ENCODE measurements at places on chromosomes 6 and 20.

GRCh38 chr6:20870021-20870420, 335.8 kb downstream of the CDKAL1 start:
- DNase-seq = no peak

GRCh38 chr20:57389695-57390603, 1.2 kb upstream of the RBM38 start:
- DNase-seq = peak; percentile 52

DNA sequence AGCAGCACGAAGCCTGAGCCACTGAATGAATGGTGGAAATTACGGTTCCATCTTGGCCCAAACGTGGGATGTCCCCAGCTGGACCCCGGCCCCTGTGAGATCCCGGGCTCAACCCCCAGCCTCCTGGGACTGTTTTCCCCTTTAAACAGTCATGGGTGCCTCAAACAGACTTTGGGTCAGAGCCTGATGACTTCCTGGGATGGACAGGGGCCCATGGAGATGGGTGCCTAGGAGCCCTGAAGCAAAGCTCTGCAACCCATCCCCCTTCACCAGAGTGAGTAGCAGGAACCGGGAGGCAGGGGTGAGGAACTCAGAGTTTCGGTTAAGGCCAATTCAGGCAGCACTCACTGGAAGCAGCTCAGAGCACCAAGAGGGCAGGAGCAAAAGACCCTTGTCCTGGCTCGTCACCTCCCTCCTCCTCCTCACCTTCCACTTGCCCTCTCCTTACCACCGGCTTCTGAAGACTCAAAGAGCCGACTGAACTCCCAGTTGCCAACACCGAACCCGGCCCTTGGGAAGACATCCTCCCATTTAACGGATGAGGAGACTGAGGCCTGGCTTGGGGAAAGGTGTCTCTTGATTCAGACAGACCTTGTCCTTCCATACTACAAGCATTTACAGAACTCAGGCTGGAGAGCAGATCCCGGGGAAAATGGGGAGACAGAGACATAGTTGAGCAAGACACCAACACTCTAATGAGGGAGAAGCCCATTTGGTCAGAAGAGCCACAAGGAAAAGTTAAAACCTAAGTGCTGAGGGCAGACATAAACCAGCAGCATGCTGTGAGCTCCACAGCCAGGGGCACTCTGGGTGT, 14.9 kb upstream of the TLDC2 start:
- no peak for DNase-seq

- DNase-seq = no peak
Observed at GRCh38 chr20:21083825-21084325, 22.3 kb downstream of the LINC00237 start.

- no peak for DNase-seq
Observed at GRCh38 chr6:5606546-5606945, 345.2 kb downstream of the FARS2 start.

GRCh38 chr20:46987001-46987400, 92.4 kb downstream of the EYA2 start:
- no peak for DNase-seq

GRCh38 chr20:41697861-41698559, 79.8 kb upstream of the CHD6 start:
- no peak for DNase-seq

DNA sequence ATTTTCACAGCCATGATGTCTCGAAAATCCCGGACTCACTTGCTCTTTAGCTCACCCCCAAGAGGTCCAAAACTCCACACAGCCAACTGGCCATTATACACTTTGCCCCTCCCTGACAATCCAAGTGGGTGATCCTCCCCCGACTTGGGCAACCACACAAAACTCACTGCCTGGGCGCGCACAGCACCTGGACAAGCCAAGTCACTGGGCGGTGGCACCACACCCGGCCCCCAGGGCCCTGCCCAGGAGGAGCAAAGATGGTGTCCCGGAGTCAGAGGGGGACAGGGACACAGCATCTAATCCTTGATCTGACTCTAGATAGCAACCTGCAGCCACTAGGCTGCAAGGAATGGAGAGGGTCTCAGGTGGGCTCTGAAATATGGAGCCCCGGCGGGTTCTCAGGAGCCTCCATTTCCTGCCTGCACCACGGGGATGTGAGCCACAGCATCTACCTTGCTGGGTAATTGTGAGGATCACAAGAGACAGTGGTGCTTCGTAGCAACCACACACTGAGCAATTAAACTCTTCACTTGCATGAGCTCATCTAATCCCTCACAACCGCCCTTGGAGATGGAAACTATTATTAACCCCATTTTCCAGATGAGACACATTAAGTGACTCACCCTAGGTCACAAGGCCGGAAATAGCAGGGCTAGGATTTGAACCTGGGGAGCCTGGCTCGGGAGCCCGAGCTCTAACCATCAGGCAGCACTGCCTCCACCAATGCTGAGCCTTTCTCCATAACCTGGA, 66.6 kb downstream of the BMP7 start:
- DNase-seq = no peak

All from stimulated activated effector memory CD8-positive, alpha-beta T cell treated with anti-CD3 and anti-CD28 coated beads, Interleukin-12 subunit alpha, Interleukin-12 subunit beta, amount 100 ng/mL, for 72 hours (primary cell).